ENCODE measurements at places on chromosomes 5 and 9.

- peak; percentile 89 for DNase-seq
These were observed 4.2 kb downstream of the CCNI2 start for GRCh38 chr5:132751444-132751843.

DNA sequence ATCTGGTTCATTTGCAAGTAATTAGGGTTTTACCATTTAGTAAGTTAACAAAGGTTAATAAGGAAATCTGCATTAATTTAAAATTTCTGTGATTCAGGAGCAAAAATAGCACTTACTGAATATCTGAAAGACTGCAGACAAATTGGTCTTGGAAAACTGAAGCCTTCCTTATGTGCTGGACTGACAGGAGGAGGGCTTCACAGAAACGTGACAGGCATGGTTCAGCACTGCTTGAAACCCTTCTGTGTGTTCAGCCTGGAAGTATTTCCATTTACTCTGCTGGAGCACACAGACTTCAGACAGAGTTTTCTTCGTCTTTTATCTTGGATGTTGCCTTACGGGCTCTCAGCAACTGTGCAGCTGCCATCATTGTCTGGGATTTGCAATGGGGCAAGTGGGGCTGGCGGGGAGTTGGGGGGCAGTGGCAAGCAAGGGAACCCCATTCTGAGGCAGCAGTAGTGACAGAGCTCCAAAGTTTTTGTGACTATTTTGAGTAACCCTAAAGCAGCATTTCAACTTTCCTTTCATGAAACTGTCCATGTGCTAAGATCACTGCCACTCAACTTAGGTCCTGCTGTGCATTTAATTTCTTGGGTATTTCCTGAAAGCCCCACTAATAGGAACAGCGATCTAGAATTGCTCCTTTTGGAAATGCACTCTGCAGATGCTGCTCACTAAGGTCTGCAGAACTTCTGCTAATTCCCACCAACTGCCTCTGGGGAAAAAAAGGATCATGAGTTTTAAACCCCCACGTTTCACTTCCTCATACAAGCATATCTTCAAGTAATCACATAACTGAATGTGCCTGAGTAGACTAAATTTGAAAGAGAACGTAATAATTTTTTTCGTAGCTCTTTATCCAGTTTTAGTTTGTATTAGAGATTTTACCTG is 56.6 kb downstream of the KCNN2 start:
- DNase-seq = no peak

DNA sequence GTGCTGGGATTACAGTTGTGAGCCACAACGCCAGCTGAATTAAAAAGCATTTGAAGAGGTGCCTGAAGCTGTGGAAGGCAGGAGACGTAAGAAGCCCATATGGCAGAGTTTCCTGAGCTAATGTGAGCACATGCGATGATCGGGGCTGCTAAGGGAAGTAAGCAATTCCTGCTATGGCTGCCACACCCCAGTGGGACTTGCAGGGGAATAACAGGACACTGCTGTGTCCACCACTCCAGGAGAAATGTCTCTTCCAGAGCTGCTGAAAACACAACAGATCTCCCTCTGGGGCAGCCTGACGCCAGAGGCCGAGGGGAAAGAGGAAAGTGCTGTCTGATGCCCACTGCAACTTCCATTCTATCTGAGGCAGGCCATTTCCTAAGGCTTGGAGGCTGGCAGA is 46.2 kb upstream of the ANKRD55 start:
- DNase-seq = no peak

- DNase-seq = peak; percentile 51
These were observed 3.2 kb downstream of the CDKN2B start for GRCh38 chr9:22005702-22006606.

GRCh38 chr9:105067895-105068580 is 140.1 kb upstream of the ABCA1 start:
- DNase-seq = peak; percentile 44

DNA sequence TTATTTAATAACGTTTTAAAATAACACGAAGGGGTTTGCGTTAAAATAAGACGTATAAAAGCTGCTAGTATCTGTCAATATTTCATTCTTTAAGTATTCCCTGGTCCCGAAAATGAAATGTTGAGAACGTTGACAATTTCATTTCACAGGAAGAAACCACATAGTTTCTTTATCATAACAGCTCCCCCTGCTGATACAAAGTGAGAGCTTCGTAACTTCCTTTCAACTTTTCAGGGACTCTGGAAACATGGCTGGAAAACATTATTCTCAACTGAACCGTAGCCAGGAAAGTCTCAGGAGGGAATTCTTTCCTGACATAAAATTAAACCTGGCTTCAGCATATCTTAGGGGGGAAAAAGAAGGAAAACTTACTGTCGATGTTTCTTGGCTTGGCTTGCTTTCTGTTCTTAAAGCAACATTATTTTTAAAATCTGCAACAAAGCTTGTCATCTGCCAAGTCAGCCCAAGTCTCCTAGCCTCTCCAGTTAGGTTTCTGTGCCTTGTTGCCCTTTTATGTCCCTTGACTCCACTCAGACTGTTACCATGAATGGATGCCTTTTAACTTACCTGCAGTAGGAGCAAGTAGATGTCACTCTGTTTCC is 122.9 kb upstream of the DAB2 start:
- peak; percentile 87 for DNase-seq

DNA sequence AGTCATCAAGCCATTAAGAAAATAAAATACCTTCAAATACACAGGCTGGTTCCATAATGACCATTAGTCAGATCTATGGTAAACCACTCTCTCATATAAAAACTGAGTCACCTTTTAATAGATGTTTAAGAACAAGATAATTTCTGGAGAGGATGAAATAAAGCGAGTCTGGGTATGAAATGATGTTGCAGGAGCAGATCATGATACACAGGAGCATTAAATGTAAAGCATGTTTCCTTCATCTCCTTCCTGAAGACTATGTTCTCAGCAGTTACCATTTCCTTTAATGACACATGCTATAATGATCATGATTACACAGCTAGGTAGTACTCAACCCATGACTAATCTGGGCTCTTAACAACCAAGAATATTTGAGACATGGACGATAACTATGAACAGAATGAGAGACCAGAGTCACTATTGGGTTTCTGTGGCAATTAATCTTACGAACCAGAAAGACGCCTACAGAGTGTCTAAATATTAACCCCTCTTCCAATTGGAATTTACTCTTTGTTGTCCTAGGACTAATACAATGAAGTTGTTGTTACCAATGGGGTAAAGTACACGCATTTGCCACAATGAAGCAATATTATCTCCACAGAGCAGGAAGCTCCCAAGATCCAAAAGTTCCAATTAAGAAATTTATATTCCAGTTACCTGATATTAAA is 105.6 kb downstream of the NR6A1 start:
- no peak for DNase-seq

DNA sequence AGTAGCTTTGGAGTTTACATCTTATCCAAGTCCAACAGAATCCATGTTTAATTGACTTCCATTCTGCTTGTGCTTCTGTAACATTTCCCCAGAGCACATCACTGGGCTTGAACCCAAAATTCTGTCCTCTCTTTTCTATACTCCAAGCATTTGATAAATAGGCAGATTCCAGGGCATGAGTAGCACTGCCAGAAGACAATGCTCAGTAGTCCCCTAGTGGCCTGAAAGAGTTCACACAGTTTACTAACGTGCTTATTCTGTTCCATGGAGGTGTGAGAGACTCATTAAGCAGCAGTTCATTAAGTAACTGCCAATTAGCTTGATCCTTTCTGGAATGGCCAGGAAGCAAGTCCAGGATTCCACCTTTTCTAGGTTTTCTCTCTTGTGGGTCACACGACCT is 9.4 kb upstream of the GABRA6 start:
- DNase-seq = no peak

GRCh38 chr9:113446323-113446740 is 17.2 kb upstream of the RGS3 start:
- peak; percentile 75 for DNase-seq

DNA sequence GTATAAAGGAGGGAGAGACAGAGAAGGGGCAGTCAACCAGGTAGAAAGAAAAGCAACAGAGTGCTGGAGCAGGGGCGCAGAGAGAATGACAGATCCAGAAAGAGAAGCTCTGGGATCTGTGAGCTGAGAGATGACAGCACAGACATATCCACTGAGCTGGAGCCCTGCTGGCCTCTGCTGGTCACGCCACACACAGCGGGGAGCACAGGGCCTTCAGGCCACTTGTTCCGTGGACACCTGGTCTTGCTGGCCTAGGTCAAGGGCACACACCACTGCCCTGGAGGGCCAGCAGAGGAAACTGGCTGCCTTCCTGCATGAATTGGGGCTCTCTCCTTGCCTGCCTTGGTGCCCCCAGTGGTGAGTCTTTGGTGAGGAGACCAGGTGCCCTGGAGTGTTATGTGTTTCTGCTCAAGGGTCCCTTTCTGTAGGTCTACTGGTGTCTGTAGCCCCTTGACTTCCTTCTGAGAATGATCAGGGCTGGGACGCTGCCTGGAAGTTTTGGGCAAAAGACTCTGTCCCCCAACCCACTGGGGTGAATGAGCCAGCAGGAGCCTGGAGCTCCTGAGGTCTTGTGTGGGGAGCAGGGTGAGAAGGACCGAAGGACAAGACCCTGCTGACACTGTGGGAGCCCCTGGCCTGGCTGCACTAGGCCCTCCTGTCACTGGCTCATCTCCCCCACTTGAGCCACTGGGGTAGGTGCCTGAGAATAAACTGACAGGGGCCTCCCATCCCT is 59.2 kb upstream of the ADAMTS2 start:
- peak; percentile 61 for DNase-seq

DNA sequence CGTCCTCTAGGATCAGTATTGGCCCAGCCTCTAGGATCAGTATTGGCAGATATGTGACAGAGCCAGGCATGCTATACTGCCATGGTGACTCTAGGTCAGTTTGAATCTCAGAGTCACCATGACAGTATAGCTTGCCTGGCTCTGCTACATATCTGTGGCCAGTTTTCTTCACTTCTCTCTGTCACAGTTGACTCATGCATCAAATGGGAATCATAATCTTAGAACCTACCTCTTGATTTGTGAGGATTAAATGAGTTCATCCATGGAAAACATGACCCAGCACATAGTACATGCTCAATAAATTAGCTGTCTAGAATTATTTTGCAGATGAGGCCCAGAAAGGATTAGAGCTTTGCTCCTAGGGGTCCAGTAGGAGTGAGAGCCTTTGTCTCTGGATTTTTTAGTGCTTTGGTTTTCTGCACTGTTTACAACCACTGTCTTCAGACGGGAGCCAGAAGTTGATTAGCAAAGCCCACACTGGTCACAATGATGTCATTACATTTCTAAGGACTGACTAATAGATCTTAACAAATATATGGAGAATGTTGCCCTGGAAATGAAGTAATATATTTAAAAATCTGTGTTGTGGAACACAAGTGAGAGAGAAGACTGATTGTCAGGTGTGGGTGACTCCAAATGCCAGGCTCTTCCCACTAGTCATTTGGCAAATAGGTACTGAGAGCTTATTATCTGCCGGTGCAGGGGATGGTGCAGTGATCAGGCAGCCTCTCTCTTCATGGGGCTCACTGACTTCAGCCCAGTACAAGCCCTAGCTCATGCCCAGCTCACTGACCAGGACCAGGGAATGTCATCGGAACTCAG is 76.0 kb downstream of the COL15A1 start:
- DNase-seq = peak; percentile 96

- no peak for DNase-seq
These were observed 47.1 kb downstream of the SLC38A9 start for GRCh38 chr5:55665065-55665464.

GRCh38 chr5:173204185-173204979 is 30.6 kb downstream of the NKX2-5 start:
- DNase-seq = peak; percentile 55

GRCh38 chr5:74490814-74491213 is 149.7 kb downstream of the ENC1 start:
- no peak for DNase-seq

GRCh38 chr5:142432961-142433360 is 108.1 kb upstream of the SPRY4 start:
- no peak for DNase-seq

GRCh38 chr9:36828611-36829013 is 205.5 kb downstream of the PAX5 start:
- DNase-seq = no peak

DNA sequence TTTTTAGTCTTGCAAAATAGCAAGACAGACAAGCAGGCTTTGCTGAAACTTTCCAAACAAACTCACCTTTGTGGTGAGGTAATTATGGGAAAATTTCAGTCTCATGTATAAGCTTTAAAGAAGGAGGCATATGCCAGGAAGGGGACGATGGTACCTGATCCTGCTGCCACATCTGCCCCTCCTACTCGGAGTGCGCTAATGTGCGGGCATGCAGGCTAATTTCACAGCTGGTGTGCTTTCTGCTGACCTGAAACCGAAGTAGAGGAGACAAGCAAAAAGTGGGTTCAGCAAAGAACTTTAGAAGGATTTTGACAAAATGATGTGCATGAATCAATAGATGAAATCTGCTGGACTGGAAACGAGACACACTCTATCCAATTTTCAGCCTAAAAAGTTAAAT is 117.1 kb upstream of the IRX4 start:
- DNase-seq = no peak

GRCh38 chr9:128912270-128912853 is 8.4 kb upstream of the PHYHD1 start:
- DNase-seq = peak; percentile 83

- no peak for DNase-seq
These were observed 249.8 kb upstream of the ARRDC3 start for GRCh38 chr5:91632871-91633270.

- DNase-seq = no peak
These were observed 402.7 kb upstream of the ZNF608 start for GRCh38 chr5:125149110-125149509.

- DNase-seq = peak; percentile 60
These were observed 66.4 kb downstream of the RETREG1 start for GRCh38 chr5:16550316-16550952.

DNA sequence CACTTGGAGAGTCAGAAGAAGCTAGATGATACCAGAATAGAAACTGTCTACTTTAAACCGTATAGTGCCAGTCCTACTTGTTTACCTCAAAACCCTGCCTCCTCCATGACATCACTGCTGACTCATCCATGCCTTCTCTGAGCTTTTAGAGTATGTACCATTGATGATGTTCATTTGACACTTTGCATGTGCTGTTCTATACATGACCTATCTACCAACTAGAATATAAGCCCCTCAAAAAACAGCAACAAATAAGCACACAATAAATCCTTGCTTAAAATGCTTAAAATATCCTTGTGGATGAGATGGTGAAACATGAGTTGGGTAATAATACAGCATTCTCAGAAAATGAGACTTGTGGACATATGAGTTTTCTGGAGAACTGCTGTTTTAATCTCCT is 2.6 kb downstream of the CTNNAL1 start:
- DNase-seq = peak; percentile 83

DNA sequence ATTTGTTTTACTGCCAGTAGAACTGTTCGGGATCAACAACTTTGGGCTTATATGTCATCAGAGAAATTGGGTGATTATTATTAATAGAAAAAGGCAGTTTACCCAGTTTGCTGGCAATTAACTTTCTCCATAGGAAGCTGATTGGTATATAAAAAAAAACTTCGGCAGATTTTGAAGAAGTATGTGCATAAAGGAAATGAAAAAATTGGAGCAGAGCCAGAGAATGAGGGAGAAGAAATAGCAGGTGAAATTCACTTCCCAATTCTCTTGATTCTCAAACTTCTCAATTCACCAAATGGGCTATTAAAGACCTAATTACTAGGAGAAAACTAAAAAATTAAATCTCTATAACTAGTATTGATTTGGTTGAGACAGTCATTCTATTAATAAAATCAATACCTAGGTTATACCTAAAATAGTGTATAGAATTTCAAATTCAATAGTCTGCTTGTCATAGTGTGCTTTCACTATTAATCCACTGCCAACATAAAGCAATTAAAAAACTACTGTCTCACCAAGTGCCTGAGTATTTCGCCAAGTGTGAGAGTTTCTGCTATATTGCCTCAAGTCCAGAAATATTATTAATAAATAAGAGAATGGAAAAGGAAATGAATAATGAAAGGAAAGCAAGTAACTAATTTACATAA is 47.5 kb downstream of the STX17 start:
- DNase-seq = no peak

All from fibroblast of pulmonary artery (primary cell).